ENCODE measurements at places on chromosomes 5 and 9.

DNA sequence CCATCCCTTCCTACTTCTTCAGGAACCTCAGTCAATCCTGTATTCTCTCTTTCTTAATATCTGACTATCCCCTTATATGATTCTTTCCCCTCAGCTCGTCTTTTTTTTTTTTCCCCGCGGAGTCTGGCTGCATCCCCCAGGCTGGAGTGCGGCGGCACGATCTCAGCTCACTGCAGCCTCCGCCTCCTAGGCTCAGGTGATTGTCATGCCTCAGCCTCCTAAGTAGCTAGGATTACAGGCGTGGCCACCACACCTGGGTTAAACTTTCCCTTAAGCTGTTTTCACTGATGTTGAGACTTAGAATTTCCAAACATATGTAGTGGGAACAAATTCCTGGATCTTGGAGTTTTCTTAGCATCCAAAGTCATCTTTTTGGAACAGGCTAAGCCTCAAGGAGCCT lies 13.3 kb upstream of the RUSC2 start:
- DNase-seq = no peak

DNA sequence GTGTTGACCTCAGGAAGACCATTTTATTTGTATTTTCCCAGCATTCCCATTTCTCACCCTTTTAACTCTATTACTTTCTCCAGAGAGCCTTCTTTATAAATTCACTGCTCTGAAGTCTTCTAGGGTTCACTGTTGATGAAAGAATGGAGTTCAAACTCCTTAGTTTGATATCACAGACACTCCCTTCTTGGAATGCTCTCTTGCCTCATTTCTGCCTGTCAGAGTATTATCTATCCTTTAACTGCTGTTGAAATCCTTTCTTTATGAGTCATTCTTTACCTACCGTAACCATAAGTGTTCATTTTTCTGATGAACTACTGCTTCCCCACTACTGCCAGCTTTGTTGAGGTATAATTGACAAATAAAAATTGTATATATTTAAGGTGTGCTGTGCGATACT lies 4.3 kb downstream of the RIC1 start:
- no peak for DNase-seq

GRCh38 chr9:98226516-98226915 lies 28.9 kb downstream of the TBC1D2 start:
- DNase-seq = no peak

DNA sequence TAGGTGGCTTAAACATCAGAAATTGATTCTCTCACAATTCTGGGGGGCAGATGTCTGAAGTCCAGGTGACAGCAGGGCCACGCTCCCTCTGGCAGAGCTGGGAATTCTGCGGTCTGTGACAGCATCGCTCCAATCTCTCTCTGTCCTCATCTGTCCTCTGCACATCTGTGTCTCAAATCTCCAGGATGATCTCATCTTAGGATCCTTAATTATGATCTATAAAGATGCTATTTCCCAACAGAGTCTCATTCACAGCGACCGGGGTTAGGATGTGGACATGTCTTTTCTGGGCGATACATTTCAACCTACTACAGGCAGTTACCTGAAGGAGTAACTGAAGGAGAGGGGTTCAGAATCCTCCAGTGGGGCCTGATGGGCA lies 31.4 kb downstream of the ANKRD33B start:
- no peak for DNase-seq

- DNase-seq = no peak
Observed at GRCh38 chr5:53024535-53024934, 35.4 kb downstream of the ITGA2 start.

- no peak for DNase-seq
Observed at GRCh38 chr5:10423022-10423421, 18.7 kb upstream of the ROPN1L start.

- DNase-seq = no peak
Observed at GRCh38 chr5:32018476-32019436, 155.4 kb downstream of the GOLPH3 start.

DNA sequence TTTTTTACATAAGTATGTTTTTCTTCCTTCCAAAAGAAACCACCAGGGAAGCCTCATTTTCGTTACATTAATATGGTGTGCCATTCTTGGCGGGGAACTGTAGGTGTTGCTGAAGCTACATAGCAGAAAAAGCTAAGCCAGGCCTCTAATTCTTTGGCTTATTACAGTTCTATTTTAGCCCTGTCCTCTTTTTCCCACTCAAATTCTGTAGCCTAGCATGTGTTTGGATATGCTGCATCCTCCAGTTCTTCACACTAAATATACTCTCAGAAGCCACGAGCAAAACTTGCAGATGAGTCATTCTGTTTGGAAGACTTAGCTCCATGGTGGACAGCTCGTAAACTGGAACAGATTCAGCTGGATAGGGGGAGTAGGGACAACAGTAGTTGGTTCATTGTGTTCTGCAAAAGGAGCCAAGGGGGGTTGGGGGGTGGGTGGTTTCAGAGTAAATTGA lies 369.4 kb downstream of the TMEM161B start:
- DNase-seq = no peak
